ENCODE measurements at places on chromosomes 2 and 18. TPM values are rescaled to one million over a fixed set of nuclear protein-coding genes. Genes with fewer than 3 reads are reported as not detected.

The MARCHF4 gene
- total RNA-seq, result not detected

The SERPINB13 gene
- not detected for total RNA-seq

The BCL2 gene
- 3.5 TPM for total RNA-seq

GRCh38 chr2:62412347-62412742 is 93.7 kb downstream of the TMEM17 start:
- no peaks in the 10 kb centered on the region for H3K36me3 ChIP-seq
- no peaks in the 10 kb centered on the region for H3K27me3 ChIP-seq
- H3K4me3 ChIP-seq, result no peak overlapping the region

DNA sequence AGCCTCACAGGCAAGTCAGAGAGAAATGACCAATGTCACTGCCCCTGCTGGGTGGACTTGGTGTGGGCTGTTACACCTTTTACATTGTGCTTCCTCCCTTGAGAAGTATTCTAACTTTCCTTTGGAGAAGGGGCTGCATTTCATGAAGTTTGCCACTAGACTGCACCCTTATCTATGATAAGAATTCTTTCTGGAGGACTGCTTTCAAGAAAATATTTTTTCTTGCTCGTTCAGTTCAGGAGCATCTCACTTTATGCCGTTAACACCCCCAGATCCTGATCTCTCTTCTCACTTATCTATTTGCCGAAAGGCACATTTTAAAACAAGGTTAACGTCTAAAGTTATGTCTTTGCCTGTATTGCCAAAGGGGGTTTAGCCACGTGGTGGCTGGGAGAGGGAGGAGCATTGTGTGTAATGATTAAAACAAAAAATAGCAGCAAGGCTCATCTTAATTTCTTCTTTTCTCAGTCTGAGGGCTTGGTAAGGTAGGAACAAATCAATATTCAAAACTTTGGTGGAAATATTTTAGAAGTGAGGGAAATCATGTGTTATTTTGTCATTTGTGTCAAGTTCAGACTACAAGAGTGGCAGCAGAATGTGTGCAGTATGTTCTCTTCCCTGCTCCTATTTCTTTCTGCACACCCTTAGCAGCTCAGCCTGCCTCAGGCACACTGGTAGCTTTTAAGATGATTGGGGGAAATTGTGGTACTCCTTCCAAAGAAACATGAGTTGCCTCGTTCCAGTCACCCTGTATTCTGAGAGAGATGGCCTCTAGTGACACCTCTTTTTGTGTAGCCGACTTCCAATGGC is 1.6 kb upstream of the IGFBP5 start:
- H3K4me1 ChIP-seq, result peaks cover 38% of the 10 kb centered on the region
- peaks cover 37% of the 10 kb centered on the region for H3K27me3 ChIP-seq
- DNase-seq, result no peak
- no peak overlapping the region for H3K4me3 ChIP-seq

- no peaks in the 10 kb centered on the region for H3K36me3 ChIP-seq
- DNase-seq, result no peak
- peaks cover 12% of the 10 kb centered on the region for H3K4me1 ChIP-seq
- no peak overlapping the region for H3K4me3 ChIP-seq
These were observed 54.0 kb upstream of the ITPRID2 start for GRCh38 chr2:181837563-181837962.
